CD4-positive, alpha-beta T cell treated with Interleukin-17A for 1 hour (primary cell): ENCODE measurements at places on chromosomes 2 and 18.
A peak's percentile ranks its signal among the peaks of the same experiment; 100 is the strongest.

- no peak for DNase-seq
Measured at GRCh38 chr2:55134316-55134706, 84.1 kb upstream of the RTN4 start.

GRCh38 chr2:7984693-7985353, 697.0 kb upstream of the ID2 start:
- DNase-seq, result no peak

GRCh38 chr2:2640818-2641217, 309.7 kb upstream of the MYT1L start:
- no peak for DNase-seq

DNA sequence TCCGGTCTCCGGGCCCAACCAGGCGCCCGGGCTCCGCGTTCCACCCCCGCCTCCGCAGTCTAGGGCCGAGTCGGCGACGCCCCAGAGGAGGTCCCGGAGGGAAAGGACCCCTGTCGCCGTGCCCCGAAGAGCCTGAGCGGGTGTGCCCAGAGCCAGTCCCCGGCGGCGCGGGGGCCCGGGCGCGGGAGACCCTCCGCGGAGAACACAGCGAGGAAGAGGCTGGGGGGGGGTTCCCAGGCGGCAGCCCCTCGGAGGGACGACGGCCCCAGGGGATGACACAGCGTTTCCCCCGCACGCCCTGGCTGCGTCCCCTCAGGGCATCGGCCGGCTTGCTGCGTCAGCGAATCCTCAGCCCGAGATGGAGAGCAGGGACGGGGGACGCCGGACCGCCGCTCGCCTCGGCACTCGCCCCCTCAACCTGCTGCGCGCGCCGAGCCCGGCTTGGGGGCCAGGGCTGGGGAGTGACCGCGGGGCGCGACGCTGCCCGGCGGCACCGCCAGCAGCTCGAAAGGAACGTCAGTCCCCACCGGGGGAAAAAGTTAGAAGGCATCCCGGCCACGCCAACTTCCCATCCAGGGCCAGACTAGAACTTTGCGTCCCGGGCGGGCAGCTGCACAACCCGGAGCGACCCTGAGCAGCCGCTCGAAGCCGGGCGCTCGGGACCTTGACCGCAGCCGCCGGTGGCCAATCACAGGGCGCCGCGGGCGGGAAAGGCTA, 711 bp downstream of the SFXN5 start:
- DNase-seq, result no peak

- DNase-seq, result no peak
Measured at GRCh38 chr2:45575881-45576280, 35.2 kb downstream of the SRBD1 start.

GRCh38 chr18:6885992-6886796, 156.7 kb downstream of the ARHGAP28 start:
- no peak for DNase-seq

DNA sequence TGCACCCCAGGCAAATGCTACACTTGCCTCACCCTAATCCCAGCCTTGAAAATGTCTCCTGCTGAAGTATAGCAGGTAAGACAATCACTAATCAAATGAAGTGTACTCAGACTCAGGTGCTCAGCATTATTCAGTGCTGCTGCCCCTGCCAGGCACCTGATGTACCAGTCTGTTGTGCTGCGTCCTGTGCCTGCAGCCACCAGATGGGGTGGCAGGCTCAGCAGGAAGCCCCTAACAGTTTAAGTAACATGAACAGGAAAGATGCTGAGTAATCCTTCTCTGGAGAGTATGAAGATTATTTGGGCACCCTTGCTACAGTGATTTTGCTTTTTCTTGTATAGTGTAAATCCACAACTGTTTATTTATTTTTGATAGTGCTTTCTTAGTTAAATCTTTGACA, 69.1 kb downstream of the TACR1 start:
- no peak for DNase-seq

- DNase-seq, result no peak
Measured at GRCh38 chr2:155770516-155770915, 562.0 kb downstream of the NR4A2 start.

- no peak for DNase-seq
Measured at GRCh38 chr2:39065616-39066015, 55.2 kb downstream of the SOS1 start.

DNA sequence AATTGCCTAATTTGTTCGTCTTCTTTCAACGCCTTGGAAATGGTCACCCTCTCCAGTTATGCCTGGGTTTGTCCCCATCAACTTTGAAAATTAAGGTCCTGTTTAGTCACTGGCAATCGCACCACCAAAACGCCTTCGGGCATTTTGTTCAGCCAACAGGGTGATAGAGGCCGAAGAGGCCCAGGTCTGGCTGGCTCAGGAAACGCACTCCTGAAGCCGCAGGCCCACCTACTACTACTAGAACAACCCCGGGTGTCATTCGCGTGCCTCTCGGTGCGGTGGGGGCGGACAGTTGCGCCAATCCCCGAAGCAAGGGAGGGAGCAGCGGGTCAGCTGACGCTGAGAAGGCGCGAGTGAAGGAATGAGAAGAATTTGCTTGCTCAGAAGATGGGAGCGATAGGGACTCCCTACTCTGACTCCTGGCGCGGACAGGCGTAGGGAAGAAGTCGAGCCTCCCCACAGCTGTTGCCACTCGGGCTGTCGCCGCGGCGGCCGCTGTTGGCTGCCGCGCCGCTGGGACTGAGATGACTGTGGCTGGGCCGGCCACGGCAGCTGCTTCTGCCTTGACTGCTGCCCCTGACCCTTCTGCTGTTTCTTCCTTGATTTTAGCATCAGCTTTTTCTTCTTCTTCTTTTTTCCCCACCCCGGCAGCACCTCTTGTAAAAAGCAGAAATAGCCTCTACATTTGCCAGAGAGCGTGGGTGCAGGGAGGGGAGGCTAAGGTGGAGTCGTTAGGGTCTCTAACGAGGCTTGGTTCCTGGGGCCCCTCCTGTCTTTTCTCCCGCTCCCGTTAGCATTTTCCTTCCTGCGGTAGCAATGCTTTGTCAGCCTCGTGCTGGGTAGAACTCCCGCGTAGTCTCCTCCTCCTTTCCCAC, 387.6 kb downstream of the FIGN start:
- DNase-seq, result no peak

- no peak for DNase-seq
Measured at GRCh38 chr2:136394136-136395060, 276.4 kb upstream of the CXCR4 start.

GRCh38 chr2:159126432-159127022, 158.1 kb downstream of the TANC1 start:
- no peak for DNase-seq

DNA sequence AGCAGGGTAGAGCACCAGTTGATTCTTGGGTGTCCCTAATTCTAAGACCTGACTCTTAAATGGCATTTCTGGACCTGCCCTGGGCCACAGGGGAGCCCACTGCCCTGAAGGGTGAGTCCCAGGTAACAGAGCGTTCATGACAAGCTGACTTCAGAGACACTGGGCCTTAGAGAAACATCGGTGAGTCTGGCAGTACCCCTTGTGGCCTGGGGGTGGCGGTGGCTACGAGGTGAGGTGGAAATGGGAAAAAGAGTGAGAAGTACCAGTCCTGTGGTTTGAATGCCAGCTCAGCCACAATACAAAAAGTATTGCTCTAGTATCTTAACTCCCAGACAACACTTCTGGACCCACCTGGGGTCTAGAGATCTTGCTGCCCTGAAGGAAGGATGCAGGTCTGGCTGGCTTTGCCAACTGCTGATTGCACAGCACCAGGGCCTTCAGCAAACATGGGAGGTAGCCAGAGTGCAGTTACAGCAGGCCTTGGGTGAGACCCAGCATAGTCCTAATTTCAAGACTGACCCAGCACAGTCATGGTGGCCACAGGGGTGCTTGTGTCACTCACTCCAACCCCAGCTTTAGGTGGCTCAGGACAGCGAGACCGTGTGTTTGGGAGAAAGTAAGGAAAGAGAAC, 44.5 kb downstream of the USP34 start:
- peak; percentile 84 for DNase-seq

DNA sequence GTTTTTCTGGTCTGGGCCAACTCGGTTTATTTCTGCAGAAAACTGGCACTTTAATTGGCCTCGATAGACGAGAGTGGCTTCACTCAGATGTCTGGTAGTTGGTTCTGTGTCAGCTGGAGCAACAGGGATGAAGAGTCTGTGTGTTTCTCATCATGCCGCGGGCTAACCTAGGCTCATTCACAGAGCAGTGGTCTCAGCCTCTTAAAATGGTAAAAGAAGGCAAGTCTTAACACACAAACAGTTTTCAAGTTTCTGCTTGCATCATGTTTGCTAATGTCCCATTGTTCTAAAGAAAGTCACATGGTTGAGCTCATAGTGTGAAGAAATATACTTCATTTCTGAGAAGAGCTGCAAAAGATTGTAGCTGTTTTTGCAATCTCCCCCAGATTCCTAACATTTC, 37.5 kb upstream of the ANXA4 start:
- no peak for DNase-seq

DNA sequence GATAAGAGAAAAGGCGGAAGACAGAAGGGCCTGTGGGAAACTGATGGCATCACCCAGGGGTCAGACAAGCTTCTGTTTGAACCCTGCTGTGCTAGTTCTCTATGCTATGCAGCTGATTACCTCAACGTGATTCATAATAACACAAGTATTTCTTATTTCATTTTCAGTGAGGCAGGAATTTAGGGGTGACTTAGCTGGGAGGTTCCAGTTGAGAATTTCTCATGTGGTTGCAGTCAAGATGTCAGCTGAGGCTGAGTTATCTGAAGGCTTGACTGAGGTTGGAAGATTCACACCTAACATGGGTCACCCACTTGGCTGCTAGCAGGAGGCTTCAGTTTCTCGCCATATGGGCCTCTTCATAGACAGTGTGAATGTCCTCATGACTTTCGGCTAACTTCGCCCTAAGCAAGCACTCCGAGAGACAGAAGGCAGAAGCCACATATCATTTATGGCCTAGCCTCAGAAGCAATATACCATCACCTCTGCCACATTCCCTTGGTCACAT, 34.0 kb upstream of the TMEM131 start:
- no peak for DNase-seq

- DNase-seq, result no peak
Measured at GRCh38 chr2:219661955-219662395, 34.5 kb downstream of the SLC4A3 start.

GRCh38 chr18:58861861-58862301, 2.8 kb upstream of the ZNF532 start:
- DNase-seq, result no peak
